ENCODE measurements at places on chromosomes 16 and 17.

- DNase-seq = no peak
Measured at GRCh38 chr17:50363217-50364060, 9.5 kb downstream of the MRPL27 start.

DNA sequence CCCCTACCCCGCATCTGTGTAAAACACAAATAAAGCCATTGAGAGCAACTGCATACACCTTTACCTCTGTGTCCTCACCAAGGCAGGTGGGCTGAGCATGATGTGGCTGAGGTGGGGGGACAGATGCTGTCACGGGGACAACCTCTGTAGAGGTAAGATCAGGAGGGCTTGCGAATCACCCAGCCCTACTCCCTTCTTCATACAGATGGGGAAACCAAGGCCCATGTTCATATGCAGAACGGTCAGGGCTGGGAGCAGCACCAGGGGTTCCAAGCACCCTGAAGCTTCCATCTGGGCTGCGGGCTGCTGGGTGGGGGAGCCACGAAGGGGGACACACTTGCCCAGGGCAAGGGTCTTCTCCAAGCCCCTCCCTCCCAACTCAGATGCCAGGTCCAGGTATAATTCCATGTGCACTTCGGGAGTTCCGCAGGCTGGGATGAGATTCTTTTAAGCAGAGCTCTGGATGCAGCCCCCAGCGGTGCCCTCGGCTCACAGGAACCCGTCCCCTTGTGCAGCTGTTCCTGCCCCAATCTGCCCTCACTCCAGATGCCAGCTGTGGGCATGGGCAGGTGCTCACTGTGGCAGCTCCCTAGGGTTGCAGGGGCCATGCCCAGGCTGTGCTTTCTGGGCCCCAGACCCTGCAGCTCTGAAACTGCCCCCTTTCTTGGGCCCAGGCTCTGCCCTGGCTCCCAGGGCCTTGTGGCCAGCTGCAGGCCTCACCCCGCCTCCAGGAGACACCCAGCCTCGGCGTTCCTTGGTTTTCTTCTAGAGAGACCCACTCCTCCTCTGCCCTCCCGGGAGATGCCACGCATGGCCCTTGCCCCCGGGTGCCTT lies 9.6 kb downstream of the CTRB1 start:
- DNase-seq = no peak

GRCh38 chr17:1229900-1230501 lies 40.2 kb upstream of the BHLHA9 start:
- DNase-seq = no peak

GRCh38 chr17:39551879-39552278 lies 55.8 kb downstream of the NEUROD2 start:
- DNase-seq = no peak

DNA sequence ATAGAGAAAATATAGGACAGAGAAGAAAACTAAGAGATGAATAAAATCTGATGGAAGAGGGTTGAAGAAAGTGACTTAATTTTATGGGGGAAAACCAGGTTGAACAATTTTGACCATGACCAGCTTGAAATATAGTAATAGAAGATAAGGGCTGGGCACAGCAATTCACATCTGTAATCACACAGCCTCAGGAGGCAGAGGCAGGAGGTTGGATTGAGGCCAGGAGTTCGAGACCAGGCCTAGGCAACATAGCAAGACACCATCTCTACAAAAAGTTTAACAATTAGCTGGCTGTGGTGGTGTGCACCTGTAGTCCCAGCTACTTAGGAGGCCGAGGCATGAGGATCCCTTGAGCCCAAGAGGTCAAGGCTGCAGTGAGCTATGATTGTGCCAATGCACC lies 8.7 kb downstream of the MXRA7 start:
- no peak for DNase-seq

- no peak for DNase-seq
Measured at GRCh38 chr17:80287038-80287437, 26.4 kb downstream of the RNF213 start.

DNA sequence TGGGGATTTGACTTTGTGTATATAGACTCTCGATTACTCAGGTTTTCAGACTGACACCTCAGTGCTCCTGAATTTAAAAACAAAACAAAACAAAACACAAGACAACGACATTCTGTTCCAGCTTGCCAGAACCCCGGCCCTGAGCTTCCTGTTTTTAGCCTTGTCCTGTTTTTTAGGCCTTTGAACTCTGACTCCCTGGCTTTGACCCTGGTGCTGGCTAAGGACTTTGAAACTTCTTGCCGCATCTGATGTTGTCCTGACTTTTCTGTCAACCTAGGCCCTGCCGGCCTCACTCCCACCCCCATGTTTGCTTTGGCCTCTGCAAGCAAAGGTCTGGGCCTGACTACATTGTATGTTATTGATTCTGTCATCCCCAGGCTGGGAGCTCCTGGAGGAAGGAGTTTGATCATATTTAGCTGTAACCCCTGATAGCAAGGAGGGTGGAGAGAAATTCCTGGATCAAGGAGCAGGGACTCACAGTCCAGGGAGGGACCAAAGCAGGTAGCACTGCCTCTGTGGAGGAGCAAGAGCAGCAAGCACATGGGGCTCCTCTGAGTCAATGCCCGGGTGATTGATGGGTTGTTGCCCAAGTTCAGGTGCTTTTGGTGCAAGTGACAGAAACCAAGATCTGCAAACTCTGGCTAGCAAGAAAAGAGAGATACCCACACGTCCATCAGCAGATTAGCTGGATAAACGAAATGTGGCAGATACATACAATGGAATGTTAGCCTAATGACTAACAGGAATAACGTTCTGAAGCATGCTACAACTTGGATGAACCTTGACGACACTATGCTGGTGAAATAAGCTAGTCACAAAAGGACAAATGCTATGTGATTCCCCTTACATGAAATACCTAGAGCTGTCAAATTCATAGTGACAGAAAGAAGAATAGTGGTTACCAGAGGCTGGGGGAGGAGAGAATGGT lies 7.7 kb downstream of the CCL16 start:
- DNase-seq = no peak

DNA sequence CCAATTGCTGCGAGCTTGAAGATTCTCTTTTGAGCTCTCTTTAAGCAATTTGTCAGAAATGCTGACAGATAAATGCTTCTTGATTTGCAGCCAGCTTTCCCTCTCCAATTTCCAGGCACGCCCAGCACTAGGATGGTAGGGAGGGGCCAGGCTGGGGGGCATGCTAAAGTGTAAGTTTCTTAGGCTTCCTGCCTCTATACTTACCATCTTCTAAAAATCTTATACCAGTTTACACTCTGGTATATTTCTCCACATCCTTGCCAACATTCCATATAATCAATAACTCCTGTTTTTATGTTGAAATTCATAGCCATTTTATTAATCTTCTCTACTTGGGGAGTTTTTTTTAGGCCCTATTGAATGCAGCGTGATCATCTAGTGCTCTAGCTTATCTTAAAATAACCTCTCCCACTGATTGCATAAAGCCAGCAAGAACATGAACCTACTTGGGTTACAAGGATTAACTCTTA lies 17.5 kb downstream of the ACSF2 start:
- DNase-seq = no peak

DNA sequence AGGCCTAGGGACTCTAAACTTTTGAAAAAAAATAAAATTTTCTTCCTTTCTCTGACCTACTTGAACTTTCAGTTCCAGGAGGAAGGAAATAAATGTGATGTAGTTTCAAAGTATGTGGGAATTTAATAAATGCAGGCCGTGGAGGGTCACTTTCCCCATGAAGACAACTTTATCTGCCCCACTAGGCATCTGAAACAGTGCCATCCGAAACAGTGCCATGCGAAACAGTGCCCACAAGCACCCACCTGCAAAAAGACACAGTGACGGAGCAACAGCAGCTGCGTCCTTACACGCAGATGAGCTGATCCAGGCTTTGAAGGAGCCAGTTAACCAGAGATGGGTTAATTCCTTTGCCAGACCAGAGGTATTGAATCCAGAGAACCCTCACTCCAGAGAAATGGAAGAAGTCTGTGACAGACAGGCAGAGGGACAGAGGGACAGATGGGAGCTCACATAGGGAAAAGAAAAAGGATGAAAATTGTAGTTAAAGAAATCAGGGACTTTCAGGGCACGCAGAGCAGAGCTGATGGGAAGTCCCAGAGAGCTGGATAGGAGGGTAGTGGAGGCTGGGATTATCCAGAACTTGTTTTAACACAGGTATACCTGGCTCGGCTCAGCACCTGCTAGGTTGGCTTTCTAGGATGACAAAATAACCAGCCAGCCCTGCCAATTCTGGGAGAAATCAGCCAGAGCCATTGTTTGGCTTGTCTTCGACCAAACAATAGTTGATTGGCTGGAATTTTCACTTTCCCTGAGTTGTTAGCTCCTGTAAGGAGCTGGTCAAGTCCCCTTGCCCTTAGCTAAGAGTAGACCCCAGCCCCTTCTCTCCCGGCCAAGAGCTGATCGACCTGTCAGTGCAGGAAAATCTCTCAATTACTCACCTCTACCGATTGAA lies 17.1 kb upstream of the HOXB13 start:
- no peak for DNase-seq

DNA sequence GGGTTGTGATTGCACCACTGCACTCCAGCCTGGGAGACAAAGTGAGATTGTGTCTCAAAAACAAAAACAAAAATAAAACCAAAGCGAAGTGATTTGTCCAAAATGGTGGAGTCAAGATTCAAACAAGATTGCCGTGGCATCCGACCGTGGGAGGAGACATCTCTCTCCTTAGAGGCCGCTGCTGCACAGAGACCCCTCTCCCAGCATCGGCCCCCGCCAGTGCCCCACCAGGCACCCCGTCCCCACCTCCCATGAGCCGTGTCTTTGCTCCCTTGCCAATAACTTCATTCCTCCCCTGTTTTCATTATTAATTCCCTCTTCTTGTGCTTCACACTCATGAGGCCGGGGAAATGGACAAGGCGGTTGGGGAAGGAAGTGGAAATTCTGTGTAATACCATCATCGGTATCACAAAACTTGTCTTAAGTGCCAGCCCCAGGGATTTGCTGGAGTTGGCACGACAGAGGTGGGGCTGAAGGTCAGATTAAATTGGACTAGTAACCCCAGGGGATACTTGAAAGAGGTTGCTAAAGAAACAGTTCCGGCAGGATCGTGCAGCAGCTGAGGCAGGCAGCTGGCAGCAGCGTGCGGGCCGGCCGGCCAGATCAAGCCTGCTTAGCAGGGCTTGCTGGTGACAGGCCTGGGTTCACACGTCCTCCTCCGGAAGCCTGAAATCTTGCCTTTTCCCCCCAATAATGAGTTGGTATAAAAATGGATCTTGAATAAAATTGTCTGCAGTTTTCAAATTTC lies 66.8 kb downstream of the RTN4RL1 start:
- no peak for DNase-seq

- no peak for DNase-seq
Measured at GRCh38 chr16:72085002-72085401, 8.4 kb downstream of the TXNL4B start.

GRCh38 chr17:5508810-5509209 lies 22.4 kb downstream of the MIS12 start:
- no peak for DNase-seq

GRCh38 chr17:59844884-59845594 lies 47.7 kb downstream of the TUBD1 start:
- DNase-seq = no peak

DNA sequence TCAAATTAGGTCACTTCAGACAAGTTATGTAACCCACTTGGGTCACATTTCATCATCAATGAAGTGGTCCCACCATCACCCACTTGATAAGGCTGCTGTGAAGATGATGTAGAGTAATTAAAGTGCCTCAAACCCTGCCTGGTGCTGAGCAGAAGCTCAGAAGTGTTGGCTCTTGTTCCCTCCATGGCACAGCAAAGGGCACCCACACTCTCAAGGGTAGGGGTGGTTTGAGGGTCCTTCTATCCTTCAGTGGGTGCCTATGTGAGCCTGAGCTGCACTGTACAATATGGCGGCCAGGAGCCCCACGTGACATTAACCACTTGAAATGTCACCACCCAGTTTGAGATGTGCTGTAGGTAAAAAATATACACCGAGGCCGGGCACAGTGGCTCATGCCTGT lies 71.5 kb downstream of the CYTH1 start:
- no peak for DNase-seq

DNA sequence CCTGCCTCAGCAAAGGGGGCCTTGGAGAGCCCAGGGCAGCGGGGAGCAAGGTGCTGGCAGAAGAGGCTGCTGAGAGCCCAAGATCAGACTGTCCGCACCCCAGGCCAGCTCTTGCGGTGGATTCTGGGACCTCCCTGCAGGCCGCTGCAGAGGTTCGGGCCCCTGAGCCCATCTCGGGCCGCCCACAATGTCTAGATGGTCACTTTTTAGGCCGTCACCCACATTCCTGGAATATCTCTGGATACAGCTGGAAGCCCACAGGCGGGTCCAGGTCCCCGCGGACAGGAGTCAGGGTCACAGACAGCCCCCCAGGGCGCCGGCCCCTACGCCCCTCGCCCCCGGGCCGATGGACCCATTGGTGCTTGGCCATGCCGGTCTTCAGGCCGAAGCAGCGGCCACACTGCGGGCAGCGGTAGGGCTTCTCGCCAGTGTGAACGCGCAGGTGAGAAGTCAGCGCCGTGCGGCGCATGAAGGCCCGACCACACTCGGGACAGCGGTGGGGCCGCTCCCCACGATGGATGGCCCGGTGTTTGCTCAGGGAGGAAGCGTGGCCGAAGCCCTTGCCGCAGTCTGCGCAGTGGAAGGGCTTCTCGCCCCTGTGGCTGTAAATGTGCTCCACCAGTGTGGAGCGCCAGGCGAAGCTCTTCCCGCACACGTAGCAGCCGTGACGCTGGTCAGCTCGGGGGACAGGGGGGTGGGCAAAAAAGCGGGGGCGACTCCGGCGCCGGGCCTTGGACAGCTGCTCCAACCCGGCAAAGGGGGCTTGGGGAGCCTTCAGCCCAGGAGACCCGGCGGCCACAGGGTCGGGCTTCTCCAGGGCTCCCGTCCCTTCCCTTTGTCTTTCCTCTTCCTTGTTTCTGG lies 2.1 kb downstream of the ZNF747 start:
- no peak for DNase-seq

- no peak for DNase-seq
Measured at GRCh38 chr17:77825621-77826020, 132.9 kb upstream of the TNRC6C start.

DNA sequence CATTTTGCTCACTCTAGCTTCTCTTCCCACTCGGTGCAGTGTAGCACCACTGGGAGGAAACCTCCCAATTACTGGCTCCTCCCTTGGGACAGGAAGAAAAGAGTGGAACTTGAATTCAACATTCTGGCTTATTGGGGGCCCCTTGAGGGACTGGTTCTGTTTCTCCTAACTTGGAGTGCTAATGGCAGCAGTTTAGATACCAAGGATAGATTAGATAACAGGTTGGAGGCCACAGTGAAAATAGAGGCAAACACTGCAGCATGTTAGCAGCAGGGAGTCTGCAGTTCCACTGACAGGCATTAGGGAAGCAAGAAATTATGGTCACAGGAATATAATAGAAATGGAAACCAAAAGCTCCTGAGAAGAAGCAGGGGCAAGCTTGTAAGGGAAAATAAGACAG lies 322.0 kb downstream of the ABCC12 start:
- DNase-seq = no peak

- no peak for DNase-seq
Measured at GRCh38 chr17:14461227-14461548, 160.3 kb downstream of the HS3ST3B1 start.

DNA sequence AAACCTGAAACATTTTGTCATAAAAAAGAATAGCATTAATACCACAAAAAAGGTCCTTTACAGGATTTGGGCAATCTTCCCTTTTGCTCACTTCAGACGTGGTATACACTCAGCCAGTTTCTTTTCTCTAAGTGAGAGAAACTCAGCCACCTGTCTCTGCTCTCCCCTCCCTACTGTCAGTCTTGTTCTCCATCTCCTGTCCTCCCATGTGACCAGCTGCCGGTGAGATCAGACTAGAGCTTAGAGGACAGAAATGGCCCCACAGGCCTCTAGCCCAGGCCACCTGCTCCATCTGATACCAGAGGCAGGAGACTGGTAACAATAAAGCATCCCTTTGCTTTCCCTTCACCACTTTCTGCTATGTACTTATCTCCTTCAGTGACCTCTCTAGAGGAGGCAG lies 34.9 kb downstream of the CMC2 start:
- DNase-seq = no peak

GRCh38 chr17:71869841-71870545 lies 250.8 kb upstream of the SOX9 start:
- no peak for DNase-seq

Measured in stimulated activated CD4-positive, alpha-beta T cell treated with anti-CD3 and anti-CD28 coated beads, Interleukin-12 subunit alpha, Interleukin-12 subunit beta, amount 100 ng/mL, for 24 hours (primary cell).